Activated CD4-positive, CD25-positive, alpha-beta regulatory T cell treated with anti-CD3 and anti-CD28 coated beads, Interleukin-2, amount 50 U/mL, for 24 hours (primary cell): ENCODE measurements at places on chromosomes 11 and 22.

DNA sequence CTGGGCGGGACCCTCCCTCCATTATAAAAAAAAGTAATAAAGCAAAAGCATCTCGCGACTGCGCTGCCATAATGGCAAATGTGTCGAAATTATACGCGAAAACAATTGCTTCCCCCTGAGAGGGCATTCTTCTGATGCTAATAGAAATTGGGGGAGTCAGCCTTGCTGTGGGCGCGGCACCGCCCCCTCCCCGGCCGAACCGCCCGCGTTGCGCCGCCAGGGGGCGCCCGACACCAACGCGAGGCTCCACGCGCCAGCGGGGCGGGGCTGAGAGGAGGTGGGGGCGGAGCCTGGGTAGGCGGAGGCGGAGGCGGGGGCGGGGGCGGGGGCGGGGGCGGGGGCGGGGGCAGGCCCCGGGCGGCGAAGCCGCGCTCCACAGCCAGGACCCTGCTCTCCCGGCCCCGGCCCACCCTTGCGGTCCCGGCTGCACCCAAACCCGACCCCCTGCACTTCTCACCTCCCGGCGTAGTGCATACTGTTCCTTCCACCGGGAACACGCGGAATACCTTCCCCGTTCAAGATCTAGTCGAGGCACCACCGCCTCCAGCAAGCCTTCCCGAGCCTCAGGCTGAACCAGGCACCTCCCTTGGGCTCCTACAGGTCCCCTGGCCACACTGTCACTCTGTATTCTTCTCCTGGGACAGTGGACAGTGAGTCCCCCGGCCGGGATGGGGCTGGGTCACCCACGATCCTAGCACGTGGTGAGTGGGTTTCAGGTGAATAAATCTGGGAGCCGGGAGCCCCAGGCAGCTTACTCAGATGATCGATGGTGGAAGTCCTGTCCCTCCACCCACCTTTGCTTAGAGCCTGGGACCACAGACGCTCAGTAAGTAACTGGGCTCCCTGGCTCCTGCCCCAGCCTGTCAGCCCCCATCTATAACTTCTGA lies 15.5 kb upstream of the UPK3A start:
- ATAC-seq = peak; percentile 89

- ATAC-seq = no peak
These were observed 25.7 kb upstream of the MRPL17 start for GRCh38 chr11:6708876-6709275.

DNA sequence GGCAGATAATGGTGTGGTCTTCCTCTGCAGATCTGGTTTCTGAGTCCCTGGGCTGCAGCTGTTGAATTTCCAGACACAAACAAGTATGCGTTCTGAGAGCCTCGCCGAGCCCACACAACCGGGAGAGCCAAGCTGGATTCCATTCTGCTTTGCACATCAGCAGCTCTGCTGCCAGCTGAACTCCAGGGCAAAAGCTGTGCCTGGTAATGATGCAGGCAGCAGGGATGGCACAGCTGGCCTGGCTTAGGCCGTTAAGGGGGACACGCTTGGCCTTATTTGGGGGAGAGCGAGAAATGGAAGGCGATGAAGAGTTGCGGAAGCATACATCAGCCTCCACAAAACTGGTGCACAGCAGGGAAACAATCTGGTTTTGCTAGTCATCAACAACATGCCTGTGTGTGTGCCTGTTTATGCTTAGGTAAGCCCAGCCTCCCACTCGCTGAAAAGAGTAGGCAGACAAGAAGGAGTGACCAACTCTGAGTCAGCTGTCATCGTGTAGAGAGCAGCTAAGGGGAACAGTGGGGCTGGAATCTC lies 25.1 kb downstream of the ADAMTS8 start:
- ATAC-seq = no peak

- no peak for ATAC-seq
These were observed 16.8 kb downstream of the MAPK1 start for GRCh38 chr22:21850660-21851059.

- no peak for ATAC-seq
These were observed 9.1 kb downstream of the SLC36A4 start for GRCh38 chr11:93188726-93189125.

DNA sequence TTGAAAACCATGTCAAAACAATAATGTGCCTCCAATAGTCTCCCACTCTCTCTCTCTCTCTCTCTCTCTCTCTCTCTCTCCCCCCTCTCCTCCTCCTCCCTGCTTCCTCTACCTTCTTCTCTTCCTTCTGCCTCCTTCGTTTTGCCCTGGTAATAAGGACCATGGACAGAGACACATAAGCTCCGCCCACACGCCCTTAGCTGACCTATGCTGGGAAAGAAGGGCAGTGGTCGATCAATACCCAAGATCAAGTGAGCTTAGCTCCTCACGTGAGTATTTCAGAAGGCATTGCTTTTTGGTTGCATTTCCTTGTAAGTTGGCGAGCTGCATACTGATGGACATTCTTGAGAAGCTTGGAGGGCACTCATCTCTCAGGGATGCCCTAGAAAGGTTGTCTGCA lies 194.8 kb downstream of the MIAT start:
- ATAC-seq = no peak

DNA sequence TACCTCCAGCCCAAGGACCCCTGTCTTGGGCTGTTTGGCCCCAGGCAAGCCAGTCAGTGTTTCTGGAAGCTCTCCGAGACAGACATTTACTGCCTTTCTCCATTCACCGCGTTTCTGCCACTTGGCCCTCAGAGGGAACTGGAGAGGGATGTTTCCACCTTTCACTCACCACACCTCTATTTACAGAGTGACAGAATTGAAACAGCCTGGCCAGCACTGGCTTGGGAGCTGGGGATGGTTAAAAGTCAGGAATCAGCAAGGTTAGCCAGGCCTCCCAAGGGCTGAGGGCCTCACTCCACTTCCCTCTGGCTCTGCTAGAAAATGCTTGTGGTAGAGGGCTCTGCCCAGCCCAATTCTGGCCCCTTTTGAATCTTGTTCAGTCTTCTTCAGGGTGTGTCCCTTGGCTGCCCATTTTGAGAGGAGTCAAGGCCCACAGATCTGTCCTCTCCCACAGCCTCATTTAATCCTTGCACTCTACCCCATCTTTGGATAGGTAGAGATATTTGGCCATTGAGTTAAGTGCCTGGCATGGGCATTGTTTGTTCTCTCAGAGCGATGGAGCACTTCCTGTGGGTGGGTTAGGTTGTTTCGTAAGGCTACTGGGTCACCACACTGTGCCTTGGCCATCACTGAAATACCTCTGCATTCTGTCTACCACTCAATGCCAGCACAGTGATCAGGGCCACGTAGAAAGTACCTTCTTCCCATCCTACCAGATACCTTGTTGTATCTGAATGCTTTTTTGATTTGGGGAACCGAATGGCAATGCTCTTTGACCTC lies 119.2 kb downstream of the MICAL2 start:
- no peak for ATAC-seq

- no peak for ATAC-seq
These were observed 276.1 kb downstream of the SBF2 start for GRCh38 chr11:10017911-10018310.

DNA sequence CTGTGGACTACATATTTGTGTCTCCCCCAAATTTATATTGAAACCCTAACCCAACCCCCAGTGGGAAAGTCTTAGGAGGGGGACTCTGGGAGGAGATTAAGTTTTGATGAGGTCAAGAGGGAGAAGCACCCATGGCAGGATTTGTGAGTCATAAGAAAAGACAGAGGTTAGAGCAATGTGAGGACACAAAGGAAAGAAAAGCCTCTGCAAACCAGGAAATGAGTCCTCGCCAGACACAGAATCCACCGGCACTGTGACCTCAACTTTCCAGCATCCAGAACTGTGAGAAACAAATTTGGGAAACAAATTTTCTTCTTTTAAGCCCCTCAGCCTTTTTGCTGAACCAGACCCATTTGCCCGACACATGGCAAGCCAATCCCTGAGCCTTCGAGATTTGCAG lies 397.0 kb downstream of the NTM start:
- no peak for ATAC-seq
